ENCODE measurements at places on chromosomes 6 and 20. TPM values are rescaled to one million over a fixed set of nuclear protein-coding genes. Genes with fewer than 3 reads are reported as not detected.

GRCh38 chr6:31686483-31686882 is 5.6 kb upstream of the LY6G5C start:
- no peak for DNase-seq
- H3K27ac ChIP-seq = no peak overlapping the region
- H3K36me3 ChIP-seq = peaks cover 70% of the 10 kb centered on the region
- H3K27me3 ChIP-seq = no peaks in the 10 kb centered on the region
- H3K4me3 ChIP-seq = no peak overlapping the region

DNA sequence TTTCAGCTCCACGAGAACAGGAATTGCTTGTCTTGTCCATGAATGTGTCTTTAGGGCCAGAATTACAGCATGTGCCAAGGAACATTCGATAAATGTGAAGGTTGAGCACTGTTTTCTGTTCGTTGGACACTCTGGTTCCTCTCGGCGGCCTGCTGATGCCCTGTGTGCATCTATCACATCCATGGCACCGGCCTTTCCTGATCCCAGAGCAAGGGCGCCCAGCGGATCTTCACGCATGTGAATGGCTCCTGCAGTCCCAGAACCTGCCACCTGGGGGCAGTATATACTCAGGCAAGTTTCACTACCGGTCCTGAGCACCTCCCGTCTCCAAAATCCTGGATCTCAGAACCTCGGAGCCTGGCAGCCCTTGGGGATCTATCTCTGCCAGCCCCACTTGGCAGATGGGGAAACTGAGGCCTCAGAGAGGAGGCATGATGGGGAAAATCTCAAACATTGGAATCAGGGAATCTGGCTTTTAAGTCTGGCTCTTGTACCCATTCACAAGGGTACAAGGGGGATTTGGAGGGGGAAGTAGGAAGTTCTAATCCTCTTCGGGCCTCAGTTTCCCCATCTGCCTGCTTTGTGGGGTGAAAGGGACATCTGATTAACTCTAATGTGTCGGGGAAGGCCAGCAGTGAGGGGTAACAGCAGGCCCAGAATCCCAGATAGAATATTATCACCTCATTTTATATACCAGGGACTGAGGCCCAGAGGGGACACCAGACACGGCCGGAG is 4.3 kb upstream of the CEBPB start:
- no peak for DNase-seq
- no peaks in the 10 kb centered on the region for H3K36me3 ChIP-seq
- H3K4me1 ChIP-seq = peaks cover 22% of the 10 kb centered on the region
- peak overlapping the region; percentile 61 for H3K27ac ChIP-seq

- no peak overlapping the region for H3K27ac ChIP-seq
- no peaks in the 10 kb centered on the region for H3K27me3 ChIP-seq
- no peaks in the 10 kb centered on the region for H3K4me1 ChIP-seq
- no peaks in the 10 kb centered on the region for H3K36me3 ChIP-seq
- no peak for DNase-seq
These were observed 43.4 kb downstream of the CNKSR3 start for GRCh38 chr6:154466971-154467679.

DNA sequence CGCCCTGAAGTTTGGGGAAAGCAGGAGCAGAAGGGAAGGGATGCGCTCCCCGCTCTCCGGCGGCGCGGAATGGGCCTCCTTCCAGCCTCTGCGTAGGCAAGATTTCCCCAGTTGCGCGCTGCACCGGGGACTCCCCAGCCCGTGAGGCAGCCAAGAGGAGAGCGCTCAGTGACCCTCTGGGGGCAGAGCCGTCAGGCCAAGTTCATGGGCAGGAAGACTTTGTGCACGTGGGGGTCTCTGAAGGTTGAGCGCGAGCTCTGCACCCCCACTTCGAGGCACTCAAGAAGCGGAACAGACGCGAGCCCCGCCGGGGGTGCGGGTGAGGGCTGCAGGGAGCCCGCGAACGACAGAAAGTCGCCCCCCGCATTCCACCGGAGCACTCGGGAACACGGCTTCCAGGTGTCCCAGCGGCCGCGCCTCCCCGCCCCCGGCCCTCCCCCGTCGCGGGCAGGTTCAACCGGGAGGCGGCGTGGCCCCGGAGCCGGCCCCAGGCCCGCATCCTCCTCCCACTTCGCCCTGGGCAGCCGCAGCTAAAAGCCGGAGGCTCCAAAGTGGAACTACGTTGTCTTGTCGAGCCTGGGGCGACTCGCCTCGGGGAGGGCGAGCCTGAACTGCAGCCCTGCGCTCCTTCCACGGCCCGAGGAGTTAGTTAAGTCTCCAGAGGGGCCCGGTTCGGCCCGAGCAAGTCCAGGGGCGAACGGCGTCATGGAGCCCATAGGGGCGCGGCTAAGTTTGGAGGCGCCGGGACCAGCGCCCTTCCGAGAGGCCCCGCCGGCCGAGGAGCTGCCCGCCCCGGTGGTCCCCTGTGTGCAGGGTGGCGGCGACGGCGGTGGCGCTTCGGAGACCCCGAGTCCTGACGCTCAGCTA is at the start of gene PPP1R3G:
Gene PPP1R3G (plus strand): TSS at position 561 of the 867 bp plus-strand sequence. CDS start 145 bp downstream, at position 706.
- peak within 1 kb of the TSS; percentile 66 for H3K4me3 ChIP-seq
- H3K4me1 ChIP-seq = peaks cover 16% of the 10 kb centered on the region
- DNase-seq = peak; percentile 26
- peak within 1 kb of the TSS; percentile 45 for H3K27ac ChIP-seq
- no peaks in the 10 kb centered on the region for H3K36me3 ChIP-seq

DNA sequence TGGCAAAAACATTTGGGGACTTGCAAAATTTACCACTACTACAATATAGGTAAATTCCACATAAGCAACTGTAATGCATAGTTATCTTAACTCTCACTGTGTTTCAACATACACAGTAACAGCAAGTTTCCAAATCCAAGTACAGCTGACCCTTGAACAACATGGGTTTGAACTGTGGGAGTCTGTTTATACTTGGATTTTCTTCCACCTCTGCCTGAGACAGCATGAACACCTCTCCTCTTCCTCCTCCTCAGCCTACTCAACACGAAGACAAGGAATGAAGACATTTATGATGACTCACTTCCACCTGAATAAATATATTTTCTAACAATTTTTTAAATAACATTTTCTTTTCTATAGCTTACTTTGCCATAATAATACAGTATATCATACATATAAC is 25.6 kb downstream of the MAN1A1 start:
- H3K36me3 ChIP-seq = peaks cover 11% of the 10 kb centered on the region
- no peak overlapping the region for H3K4me3 ChIP-seq
- peaks cover 4% of the 10 kb centered on the region for H3K4me1 ChIP-seq
- no peak overlapping the region for H3K27ac ChIP-seq

Gene TMEM244
- total RNA-seq = not detected

All from upper lobe of left lung (tissue), 6 donors.